ENCODE measurements at places on chromosomes 4 and X. TPM values are rescaled to one million over a fixed set of nuclear protein-coding genes. Genes with fewer than 3 reads are reported as not detected.

MAP7D2 gene
- total RNA-seq, result 0.14 TPM

KIF4A gene
- total RNA-seq, result 31.4 TPM

RPS6KA6 gene
- 0.40 TPM for total RNA-seq

HAND2 gene
- total RNA-seq, result 13.7 TPM

EDA2R gene
- total RNA-seq, result 9.9 TPM

SPATA18 gene
- 14.6 TPM for total RNA-seq

COX7B2 gene
- total RNA-seq, result not detected

CABS1 gene
- total RNA-seq, result not detected

WWC2 gene
- total RNA-seq, result 49.7 TPM

PALLD gene
- 10.1 TPM for total RNA-seq

COL25A1 gene
- 7.8 TPM for total RNA-seq
